ENCODE measurements at places on chromosomes 7 and 10. TPM values are rescaled to one million over a fixed set of nuclear protein-coding genes. Genes with fewer than 3 reads are reported as not detected.

Gene C10orf53
- total RNA-seq, result not detected

Gene MEST
- 46.9 TPM for total RNA-seq

Gene BMPER
- 14.8 TPM for total RNA-seq

GRCh38 chr7:54252256-54253035, 289.7 kb upstream of the VSTM2A start:
- no peak for DNase-seq

DNA sequence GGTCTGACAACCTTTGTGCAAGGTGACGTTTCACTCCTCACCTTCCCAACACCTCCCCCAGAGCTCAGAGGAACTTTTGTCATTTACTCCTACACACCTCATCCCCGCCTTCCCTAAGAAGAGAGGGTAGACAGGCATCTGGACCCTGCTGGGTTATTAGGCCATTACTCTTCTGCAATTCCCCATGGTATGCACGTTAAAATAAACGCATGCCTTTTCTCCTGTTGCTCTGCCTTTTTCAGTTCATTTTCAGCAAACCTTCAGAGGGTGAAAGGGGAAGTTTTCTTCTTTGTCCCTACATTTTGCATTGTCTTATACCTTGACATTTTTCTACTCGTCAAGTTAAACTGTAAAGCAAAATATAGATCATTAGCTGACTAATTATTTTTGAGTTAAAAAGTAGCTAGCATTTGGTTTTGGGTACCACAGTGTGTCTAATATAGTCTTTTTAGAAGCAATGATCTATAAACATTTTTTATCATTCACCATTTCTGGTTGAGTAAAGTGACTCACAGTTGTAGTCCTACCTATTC, 10.5 kb upstream of the EDRF1 start:
- DNase-seq, result no peak
